ENCODE measurements at places on chromosomes 3 and 15.

GRCh38 chr15:69510556-69510955 is 57.9 kb downstream of the RPLP1 start:
- no peak for DNase-seq

DNA sequence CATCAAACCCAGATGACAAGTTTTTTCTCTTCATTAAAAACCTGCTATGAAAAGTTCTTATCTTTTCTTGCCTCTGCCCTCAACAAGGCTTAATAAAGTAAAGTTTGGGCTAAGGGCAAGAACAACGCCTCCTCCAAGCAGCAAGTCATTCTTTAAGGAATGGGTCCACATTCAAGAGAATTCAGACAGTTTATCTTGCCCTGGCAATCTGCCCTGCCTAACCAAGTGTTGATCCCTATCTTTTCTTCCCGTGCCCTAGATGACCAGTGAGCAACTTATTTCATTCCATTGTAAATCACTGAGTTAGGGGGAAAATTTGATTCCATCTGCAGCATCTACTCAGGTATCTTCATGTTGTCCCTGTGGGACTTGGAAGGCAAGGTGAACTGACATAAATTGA is 370.3 kb upstream of the DPPA4 start:
- no peak for DNase-seq

GRCh38 chr3:160259589-160259988 is 34.4 kb downstream of the C3orf80 start:
- no peak for DNase-seq

GRCh38 chr3:174710612-174711011 is 148.5 kb upstream of the NAALADL2 start:
- no peak for DNase-seq

DNA sequence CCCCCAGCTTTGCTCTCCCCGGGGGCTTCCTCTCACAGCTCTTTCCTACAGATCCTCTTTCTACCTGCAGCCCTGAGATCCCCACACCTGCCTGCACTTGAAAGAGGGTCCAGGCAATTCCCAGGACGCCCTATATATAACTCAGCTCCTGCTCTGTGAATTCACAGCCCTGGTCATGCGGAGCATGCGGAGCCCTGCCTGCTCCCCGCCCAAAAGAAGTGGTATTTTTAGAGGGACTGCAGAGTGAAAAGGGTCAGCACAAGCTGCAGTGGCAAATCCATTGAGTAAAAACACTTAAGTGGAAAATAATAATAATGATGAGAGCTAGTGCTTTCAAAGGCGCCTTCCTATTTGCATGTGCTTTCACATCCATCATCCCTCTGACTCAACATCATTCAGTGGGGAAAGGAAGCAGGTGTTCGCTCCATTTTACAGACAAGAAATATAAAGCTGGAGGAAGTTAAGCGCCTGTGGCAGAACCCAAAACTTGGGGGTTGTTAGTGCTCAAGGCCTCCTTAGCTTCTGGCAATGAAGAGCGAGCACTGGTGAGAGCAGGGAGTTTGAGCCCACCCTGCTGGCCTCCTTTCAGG is 76.3 kb upstream of the LIPC start:
- no peak for DNase-seq

DNA sequence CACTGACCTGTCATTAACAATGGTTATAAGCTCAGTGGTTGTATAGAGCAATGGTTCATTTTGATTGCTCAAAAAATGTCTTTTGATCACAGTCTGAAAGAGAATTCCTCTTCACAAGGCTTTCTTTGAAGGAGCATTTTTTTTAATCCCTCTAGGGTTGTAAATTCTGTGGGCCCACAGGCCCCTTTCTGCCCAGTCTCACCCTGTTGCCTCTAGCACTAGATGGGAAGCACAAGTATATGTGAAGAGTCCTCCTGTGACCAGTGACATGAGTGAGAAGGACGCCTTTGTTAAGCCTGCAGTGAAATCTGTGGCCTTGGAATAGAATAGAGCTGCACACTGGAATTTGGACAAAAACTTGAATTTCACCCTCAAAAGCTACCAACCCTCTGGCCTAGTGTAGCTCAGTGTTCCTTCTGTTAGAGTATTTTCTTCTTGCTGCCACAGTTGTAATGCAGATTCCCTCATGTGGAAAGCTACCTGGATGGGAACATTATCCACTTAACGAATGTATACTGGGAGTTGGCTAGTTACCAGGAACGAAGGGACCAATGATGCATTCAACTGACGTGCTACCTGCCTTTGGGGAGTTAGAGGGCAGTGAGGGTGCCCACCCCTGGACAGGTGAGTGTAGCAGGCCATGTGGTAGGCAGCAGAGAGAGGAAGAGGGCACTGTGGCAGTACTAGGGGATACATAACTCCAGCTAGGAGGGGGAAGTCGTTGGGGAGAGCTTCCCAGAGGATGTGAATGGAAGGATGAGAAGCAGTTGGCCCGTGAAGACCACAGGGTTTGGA is 28.3 kb upstream of the RYR3 start:
- no peak for DNase-seq
